Spleen (tissue), 13 donors: ENCODE measurements at places on chromosomes 11 and 22. TPM values are rescaled to one million over a fixed set of nuclear protein-coding genes. Genes with fewer than 3 reads are reported as not detected.

Gene RHOD
- total RNA-seq, result 6.3 TPM

Gene DUSP8
- total RNA-seq, result 2.2 TPM

Gene MED17
- total RNA-seq, result 39.9 TPM

Gene CDC45
- total RNA-seq, result 2.3 TPM

Gene LARGE2
- 3.4 TPM for total RNA-seq

Gene COMT
- total RNA-seq, result 168 TPM

Gene VWA5A
- 11.6 TPM for total RNA-seq

Gene PLAAT5
- total RNA-seq, result not detected

DNA sequence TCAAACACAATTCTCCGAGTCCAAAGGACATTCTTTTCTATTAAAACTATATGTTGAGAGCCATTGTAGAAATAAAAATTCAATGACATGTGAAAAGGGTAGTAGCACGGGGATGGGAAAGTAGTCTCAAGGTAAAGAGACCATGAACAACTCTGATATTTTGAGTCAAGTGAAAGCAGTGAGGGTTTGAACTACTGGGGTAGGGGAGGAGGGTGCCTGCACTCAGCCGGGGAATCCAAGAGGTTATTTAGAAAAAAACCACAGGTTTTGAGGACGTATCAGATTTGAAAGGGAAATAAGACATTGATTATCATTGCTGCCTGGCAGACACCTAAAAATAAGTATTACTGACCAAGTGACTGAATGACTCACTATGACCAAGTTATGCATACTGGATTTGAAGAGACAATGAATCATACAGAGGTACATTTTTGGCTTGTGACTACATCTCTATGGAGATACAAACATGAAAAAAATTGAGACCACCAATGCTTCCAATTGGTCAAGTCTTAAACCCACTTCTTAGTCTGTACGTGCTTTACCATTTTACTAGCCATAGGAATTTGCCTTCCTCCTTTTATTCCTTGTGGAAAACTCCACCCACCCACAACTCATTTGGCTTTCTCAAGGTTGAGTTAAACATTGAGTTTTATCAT, 2.2 kb upstream of the OR52H1 start:
- H3K27ac ChIP-seq, result no peak overlapping the region
- H3K36me3 ChIP-seq, result no peaks in the 10 kb centered on the region
- H3K4me1 ChIP-seq, result no peaks in the 10 kb centered on the region
- no peaks in the 10 kb centered on the region for H3K27me3 ChIP-seq

GRCh38 chr22:19832476-19833108, 22.1 kb downstream of the GNB1L start:
- peak overlapping the region; percentile 2 for H3K27ac ChIP-seq
- H3K4me1 ChIP-seq, result peaks cover 12% of the 10 kb centered on the region
- H3K4me3 ChIP-seq, result no peak overlapping the region
- no peaks in the 10 kb centered on the region for H3K36me3 ChIP-seq
- no peaks in the 10 kb centered on the region for H3K27me3 ChIP-seq

DNA sequence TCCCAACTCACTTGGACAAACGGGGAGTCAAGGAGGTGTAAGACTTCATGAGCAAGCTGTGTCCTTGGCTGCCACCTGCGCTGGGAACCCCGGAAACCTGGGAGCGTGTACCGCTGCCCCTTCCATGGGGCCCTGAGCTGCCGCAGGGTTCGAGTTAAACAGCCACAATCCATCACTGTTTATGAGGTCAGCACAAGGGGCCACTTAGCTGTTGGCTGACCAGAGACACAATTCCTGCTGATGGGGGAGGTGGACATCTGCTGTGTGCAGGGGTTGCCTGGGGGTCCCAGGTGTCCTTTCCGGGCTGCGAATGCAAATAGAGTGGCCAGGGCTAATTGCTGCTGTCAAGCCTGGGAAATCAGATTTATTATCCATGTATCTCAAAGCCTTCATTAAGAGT, 549.3 kb downstream of the BRD1 start:
- no peaks in the 10 kb centered on the region for H3K36me3 ChIP-seq
- H3K4me1 ChIP-seq, result no peaks in the 10 kb centered on the region
- H3K27me3 ChIP-seq, result peaks cover 40% of the 10 kb centered on the region

DNA sequence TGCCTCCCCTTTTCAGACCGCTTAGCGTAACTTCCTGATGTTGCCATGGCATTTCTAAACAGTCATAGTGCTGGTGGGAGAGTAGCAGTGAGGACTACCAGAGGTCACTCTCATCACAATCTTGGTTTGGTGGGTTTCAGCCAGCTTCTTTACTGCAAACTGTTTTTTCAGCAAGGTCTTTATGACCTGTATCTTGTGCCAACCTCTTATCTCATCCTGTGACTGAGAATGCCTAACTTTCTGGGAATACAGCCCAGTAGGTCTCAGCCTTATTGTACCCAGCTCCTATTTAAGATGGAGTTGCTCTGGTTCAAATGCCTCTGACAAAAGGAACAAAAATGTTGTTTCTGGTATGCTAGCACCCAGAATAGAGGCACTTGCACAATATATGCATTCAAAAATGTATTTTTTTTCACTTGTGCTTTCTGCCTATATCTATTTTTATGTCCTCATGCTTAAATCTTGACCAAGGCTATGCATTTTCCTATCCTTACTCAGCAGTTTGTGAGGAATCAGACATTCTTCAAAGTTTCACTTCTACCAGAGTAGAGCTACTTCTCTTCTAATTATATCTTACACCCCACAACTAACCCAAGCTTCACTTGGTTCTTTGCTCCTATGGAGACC, 16.1 kb upstream of the OR51M1 start:
- H3K27me3 ChIP-seq, result no peaks in the 10 kb centered on the region
- DNase-seq, result no peak
- H3K4me3 ChIP-seq, result no peak overlapping the region
- no peaks in the 10 kb centered on the region for H3K4me1 ChIP-seq

DNA sequence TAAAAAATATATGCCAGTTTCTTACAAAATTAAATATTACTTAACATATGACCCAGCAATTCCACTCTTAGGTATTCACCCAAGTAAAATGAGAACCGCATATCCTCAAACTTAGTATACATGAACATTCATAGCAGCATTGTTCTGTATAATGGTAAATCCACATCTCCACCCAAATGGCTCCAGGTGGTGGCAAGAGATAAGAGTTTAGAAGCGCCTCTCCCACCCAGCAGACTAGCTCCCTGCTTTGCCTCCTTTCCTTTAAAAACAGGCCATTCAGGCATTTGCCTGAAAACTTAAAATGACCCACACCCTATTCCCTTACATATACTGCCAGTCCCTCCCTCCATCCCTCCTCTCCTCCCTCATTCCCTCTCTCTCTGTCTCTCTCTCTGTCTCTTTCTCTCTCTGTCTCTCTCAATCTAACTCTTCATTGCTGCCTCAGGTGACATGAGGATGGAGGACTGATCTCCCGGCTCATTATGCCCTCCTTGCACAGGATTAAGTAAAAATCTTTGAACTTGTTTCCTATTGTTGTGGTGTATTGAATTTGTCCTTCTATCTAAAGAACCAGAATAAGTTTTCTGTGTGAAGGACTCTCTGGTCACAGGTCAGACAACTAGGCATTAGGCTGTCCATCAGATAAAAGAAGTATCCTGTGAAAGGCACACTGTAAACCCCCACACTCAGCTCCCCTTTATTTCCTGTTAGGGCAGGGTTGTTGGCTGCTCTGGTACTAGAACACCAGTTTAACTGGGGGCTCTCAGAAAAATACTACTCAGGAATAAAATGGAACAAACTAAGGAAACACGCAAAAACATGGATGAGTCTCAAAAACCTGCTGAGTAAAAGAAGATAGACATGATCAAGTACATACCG, 48.3 kb downstream of the RRP8 start:
- no peak for DNase-seq

DNA sequence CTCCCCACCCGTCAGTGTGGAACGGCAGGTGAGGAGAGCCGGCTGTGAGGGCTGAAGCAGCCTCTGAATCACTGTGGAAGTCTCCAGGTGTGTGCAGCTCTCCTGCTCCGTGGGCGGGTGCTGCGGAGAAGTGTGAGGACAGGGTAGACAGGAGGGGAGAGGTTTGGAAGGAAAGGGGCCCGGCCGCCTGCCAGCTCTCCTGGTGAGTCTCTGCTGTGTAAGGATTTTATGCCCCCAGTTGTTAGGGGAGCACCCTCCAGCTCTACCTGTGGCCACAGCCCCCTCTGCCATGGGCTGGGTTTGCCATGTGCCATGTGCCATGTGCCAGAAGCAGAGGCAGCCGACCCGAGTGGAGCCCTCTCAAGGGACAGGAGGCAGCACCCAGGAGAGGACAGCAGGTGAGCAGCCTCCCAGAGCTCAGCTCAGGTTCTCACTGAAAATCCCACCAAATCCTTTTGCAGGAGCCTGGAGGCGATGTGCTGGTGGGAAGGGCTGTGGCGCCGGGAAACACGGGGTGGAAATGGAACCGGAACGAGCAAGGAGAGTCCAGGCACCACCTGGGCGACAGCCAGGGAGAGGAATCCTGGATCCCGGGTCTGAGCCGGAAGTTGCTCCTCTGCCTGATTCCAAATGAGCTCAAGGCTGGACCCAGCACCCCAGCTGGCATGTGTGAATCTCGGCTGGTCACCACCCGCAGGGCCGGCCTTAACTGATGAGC, 804.4 kb downstream of the BRD1 start:
- no peak overlapping the region for H3K4me3 ChIP-seq
- DNase-seq, result peak; percentile 66
- no peaks in the 10 kb centered on the region for H3K4me1 ChIP-seq
- no peaks in the 10 kb centered on the region for H3K36me3 ChIP-seq
- no peaks in the 10 kb centered on the region for H3K27me3 ChIP-seq

DNA sequence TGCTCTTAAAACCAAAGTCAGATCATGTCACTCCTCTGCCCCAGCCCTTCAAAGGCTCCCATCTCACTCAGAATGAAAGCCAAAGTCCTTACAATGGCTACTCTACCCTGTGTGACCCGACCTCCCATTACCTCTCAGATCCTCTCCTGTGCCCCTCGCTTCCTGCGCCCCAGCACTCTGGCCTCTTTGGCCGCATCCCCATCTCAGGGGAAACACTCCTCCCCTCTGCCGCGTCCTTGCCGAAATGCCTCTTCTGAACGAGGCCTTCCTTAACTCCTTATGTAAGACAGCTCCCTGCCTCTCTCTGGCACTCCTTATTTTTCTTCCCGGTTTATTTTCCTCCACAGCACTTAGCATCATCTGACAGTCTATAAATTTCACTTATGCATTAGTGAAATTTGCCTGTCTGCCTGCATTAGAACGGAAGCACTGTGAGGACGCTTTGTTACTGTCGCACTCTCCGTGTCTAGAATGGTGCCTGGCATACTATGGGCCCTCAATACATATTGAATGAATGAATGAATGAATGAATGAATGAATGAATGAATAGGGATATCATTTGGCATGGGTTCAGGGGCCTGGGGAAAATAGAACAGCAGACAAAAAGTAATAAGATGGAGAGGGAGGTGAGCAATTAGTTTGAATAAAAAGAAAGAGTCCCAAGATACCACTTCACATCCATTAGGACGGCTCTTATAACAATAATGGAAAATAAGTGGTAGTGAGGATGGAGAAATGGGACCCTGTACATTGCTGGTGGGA, 137.8 kb downstream of the CEP164 start:
- H3K36me3 ChIP-seq, result peaks cover 7% of the 10 kb centered on the region
- DNase-seq, result peak; percentile 15
- no peak overlapping the region for H3K27ac ChIP-seq
- no peaks in the 10 kb centered on the region for H3K4me1 ChIP-seq
- H3K27me3 ChIP-seq, result no peaks in the 10 kb centered on the region

DNA sequence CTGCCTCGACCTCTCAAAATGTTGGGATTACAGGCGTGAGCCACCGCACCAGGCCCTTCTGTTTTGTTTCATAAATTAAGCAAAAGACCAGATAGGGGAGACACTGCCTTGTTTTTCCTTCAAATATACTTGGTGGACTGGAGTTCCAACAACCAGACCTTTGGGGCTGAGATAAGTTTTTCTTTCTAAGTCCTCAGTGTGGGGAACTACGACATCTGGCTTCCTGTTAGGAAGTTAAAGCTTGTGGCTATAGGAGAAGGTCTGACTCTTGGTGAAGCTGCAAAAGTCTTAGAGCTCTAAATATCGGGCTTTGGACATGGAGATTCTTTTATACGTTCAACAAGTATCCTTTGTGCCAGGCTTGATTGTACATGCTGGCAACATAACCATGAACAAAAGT, 64.1 kb upstream of the EED start:
- peaks cover 30% of the 10 kb centered on the region for H3K4me1 ChIP-seq
- no peak for DNase-seq
- H3K27me3 ChIP-seq, result no peaks in the 10 kb centered on the region
- H3K4me3 ChIP-seq, result no peak overlapping the region

GRCh38 chr11:86460461-86461385, 86.0 kb downstream of the CCDC81 start:
- H3K4me1 ChIP-seq, result no peaks in the 10 kb centered on the region
- H3K4me3 ChIP-seq, result no peak overlapping the region
- no peaks in the 10 kb centered on the region for H3K36me3 ChIP-seq
- H3K27me3 ChIP-seq, result no peaks in the 10 kb centered on the region

DNA sequence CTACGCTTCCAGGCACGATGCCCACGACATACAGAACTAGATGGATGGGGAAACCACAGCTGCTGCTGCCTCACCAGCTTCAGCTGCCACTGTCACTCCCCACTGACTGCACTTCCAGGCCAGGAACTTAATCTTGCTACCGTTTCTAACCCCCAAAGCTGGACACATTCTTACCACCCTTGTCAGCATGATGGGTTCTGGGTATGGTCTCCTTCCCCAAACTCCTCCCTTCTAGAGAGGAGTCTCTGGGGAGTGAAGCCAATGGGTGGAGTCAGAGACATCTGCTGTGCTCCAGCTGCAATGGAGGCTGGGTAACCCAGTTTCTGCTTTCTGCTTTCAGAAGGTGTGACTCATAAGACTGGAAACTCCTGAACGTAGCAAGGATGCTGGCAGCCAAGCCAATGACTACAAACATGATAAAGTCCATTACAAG, 87.0 kb upstream of the THY1 start:
- DNase-seq, result no peak
- no peaks in the 10 kb centered on the region for H3K4me1 ChIP-seq

GRCh38 chr11:10650630-10651029, 42.9 kb downstream of the IRAG1 start:
- no peaks in the 10 kb centered on the region for H3K36me3 ChIP-seq
- H3K4me1 ChIP-seq, result peaks cover 51% of the 10 kb centered on the region
- no peak overlapping the region for H3K4me3 ChIP-seq
- no peaks in the 10 kb centered on the region for H3K27me3 ChIP-seq

DNA sequence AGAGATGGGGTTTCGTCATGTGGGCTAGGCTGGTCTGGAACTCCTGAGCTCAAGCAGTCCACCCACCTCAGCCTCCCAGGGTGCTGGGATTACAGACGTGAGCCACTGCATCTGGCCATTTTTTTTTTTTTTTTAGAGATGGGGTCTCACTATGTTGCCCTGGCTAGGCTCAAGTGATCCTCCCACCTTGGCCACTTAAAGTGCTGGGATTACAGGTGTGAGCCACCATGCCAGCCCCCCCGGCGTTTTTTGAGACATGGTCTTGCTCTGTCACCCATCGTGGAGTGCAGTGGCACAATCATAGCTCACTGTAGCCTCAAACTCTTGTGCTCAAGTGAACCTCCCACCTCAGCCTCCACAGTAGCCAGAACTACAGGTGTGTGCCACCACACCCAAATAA, 16.5 kb downstream of the RHBDD3 start:
- H3K4me1 ChIP-seq, result no peaks in the 10 kb centered on the region
- H3K4me3 ChIP-seq, result no peak overlapping the region
- H3K27me3 ChIP-seq, result no peaks in the 10 kb centered on the region
- peaks cover 33% of the 10 kb centered on the region for H3K36me3 ChIP-seq
- no peak for DNase-seq

GRCh38 chr11:133228471-133229329, 303.6 kb downstream of the OPCML start:
- H3K4me1 ChIP-seq, result no peaks in the 10 kb centered on the region
- H3K27ac ChIP-seq, result no peak overlapping the region
- H3K36me3 ChIP-seq, result no peaks in the 10 kb centered on the region
- no peaks in the 10 kb centered on the region for H3K27me3 ChIP-seq
- no peak for DNase-seq
- no peak overlapping the region for H3K4me3 ChIP-seq

GRCh38 chr11:112206071-112206470, 20.2 kb upstream of the PTS start:
- H3K27ac ChIP-seq, result no peak overlapping the region
- DNase-seq, result no peak
- H3K27me3 ChIP-seq, result no peaks in the 10 kb centered on the region
- no peak overlapping the region for H3K4me3 ChIP-seq
